Hematopoietic multipotent progenitor cell treated with erythropoietin and hydrocortisone succinate and interleukin-3 and kit ligand, for 8 days (in vitro differentiated cells): ENCODE measurements at places on chromosomes 4 and X.

DNA sequence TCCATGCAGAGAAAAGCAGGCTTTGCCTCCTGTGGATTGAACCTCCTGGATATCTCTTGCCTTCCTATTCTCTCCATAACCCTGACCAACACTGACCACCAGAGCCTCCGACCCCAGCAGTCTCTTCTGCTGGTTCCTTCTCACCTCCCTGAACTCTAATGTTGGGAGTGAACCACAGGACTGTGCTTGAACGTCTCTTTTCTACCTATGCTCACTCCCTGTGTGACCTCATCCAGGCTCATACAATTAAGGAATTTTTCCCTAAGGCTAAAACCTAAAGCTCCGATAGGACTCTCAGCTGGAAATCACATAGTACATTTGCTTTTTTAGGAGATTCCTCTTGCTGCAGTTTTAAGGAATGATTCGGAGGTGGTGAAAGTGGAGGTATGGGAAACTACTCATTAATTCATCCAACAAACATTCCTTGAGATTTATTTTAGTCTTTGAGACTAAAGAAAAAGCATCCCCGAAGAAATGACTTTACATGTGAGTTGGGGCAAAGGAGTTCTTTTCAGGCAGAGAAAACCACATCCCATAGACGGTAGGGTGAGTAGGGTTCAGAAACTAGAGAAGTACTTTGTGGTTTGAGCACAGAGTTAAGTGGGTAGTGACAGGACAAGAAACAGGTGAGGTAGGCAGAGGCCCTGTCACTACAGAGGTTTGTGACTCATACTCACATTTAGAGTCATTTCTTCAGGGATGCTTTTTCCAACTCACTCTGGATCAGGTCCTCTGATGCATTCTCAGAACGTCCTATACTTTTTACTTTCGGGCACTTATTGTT is 30.8 kb downstream of the NDNF start:
- no peak for DNase-seq

- DNase-seq = no peak
Observed at GRCh38 chr4:6391186-6391851, 81.1 kb downstream of the PPP2R2C start.

GRCh38 chr4:42480717-42481116 is 83.4 kb downstream of the SHISA3 start:
- no peak for DNase-seq

DNA sequence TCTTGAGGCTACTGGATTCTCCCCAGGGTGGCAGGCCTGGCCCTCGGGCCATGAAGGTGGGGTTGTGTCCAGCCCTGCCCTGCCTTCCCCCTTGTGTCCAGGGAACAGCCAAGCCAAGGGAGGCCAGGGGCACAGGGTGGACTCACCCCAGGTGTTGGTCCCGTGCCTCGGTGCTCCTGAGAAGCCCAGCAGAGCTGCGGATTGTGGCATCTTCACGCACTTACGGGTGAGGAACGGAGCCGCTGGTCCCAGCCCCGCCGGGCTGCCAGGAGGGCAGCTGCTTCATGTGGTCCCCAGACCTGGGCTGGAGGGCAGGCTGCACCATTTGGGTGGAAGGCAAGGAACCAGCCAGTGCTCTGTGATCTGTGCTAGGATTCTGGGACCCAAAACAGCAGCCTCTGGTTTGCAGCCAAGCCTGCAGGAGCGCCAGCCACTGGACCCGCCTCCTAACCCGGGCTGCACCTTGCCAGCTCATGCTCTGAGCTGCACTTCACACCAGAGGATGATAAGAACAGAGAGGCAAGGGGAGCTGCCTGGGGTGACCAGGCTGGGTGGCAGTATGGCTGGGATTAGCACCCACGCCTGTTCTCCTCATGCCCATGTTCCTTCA is 36.1 kb upstream of the HMX1 start:
- DNase-seq = no peak

DNA sequence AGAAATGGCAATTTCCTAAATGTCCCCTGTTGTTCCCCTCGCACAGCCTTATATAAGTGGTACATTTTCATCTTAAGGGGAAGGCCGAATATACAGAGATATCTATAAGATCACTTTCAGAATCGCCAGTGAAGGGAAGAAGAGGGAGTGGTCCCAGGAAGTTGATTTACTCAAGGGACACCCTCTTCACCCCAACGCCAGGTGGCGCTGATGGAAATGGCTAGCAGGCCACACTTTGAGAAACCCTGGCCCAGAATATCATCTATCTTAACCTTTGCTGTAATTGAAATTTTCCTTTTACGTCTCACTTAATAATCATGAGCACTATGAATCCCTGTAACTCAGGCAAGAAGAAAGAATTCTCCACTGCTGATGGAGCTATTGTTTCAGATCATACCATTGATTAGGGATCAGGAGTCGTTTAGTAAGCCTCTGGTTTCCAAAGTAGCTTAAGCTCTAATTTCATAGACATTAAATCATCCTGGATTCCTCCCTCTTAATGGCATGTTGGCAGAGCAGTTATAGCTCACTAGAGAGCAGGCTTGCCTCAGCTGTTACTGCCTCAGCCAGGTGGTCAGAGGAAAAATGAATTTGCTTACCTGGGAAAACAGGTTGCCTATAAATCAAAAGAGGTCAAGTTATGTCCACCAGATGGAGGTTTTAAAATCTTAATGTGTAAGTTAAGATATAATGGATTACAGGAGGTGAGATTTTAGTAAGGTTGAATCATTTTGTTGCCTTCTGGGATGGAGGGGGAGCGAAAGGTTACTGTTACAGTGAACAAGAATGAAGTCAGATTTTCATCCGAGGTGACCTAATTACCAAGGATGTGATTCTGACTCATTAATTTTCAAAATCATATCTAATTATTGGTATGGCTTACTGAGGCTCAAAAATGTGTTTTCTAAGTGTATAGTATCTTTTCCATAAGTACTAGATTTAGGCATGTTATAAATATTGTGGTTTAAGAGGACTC is 941.2 kb upstream of the TENM3 start:
- DNase-seq = peak; percentile 52

DNA sequence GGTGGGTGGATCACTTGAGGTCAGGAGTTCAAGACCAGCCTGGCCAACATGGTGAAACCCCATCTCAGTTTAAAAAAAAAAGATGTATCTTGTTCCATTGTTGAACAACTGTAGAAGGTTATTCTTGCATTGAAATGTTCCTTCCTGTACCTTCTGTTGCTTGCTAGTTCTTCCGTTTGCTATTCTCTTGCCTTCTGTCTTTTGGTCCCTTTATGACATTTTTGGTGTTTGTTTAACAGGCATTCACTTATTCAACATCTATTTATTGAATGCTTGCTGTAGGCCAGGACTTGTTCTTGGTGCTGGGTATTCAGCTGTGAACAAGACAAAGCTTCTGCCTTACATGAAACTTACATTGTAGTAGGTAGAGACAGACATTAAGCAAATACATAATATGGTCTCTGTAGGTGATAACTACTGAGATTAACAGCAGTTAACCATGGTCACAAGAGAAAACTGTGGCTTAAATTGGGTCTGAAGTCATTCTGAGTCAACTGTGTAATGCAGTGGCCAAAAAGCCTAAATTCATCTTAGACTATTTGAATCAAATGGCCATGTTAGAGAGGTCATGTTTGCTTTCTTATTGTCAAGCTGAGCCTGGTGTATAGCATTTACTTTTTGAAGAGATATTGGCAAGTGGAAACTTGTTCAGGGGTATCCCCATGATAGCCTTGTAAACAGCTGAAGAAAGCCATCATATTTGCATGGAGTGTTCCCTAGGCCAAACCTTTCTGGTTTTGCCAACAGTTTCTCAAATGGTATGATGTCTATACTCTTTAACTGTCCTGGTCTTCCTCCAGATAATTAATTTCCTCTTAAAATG is 35.6 kb downstream of the GAB1 start:
- no peak for DNase-seq

- DNase-seq = no peak
Observed at GRCh38 chr4:155535802-155536454, 130.7 kb upstream of the GUCY1A1 start.

GRCh38 chrX:39158801-39159657 is 357.8 kb downstream of the MID1IP1 start:
- peak; percentile 38 for DNase-seq

DNA sequence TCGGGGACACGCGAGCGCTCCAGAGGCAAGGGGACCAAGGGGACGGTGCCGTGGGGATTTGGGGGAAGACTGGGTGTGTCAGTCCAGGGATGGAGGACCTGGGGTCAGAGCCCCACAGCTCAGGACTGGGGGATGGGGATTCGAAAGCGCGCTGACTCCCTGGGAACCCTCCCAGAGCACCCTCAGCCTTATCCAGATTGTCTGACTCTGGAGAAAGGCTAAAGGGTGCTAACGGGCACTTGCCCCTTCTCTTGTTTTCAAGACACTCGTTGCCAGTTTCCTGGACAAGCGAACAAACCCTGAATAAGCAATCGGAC is 1.1 kb downstream of the DOCK11 start:
- DNase-seq = no peak

DNA sequence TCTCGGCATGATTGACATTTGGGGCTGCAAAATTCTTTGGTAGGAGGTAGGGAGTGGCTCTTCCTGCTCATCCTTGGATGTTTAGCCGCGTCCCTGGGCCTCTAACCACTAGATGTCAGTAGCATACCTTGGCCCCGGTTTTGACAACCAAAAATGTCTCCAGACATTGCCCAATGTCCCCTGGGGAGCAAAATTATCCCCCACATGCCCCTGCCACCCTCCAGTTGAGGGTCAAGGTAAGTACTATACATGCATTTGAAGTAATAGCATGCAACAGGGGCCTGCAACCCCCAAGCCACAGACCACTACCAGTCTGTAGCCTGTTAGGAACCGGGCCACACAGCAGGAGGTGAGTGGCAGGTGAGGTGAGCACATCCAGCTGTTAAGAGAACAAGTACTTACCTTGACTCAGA is 17.6 kb upstream of the KIAA1210 start:
- peak; percentile 1 for DNase-seq

DNA sequence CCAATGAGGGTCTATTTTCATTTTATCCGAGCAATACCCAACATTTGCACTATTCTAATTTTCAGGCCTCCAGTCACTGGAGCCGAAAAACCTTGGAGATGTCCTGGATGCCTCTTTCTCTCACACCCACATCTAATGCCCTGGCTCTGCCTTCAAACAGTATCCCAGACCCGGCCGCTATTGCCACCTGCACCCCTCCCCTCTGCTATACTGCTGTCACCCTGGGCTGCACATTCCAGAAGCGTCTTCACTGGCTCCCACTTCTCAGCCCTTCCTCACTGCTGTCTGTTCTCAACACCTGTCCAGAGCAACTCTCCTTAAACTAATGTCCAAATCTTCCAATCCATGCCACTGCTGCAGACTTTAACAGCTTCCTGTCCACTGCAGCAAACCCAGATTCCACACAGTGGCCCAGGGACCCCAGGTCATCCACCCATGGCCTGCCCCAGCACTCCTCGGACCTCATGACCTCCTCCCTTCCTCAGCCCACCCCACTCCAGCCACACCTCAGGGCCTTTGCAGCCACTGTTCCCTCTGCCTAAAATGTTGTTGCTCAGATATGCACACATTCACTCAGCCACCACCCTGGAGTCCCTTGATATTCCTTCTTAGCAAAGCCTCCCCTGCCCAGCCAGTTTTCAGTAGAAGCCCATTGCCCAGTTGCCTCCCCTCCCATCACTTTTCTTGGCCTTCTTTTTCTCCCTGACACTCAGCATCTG is 30.5 kb upstream of the PPP2R2C start:
- no peak for DNase-seq

- DNase-seq = no peak
Observed at GRCh38 chrX:151973060-151973661, 1.3 kb downstream of the GABRE start.

- no peak for DNase-seq
Observed at GRCh38 chrX:10106806-10107205, 50.0 kb upstream of the CLCN4 start.

- DNase-seq = no peak
Observed at GRCh38 chr4:131348263-131348662, 1800.8 kb upstream of the PCDH10 start.

- no peak for DNase-seq
Observed at GRCh38 chr4:151287409-151287808, 10.4 kb downstream of the PRSS48 start.

DNA sequence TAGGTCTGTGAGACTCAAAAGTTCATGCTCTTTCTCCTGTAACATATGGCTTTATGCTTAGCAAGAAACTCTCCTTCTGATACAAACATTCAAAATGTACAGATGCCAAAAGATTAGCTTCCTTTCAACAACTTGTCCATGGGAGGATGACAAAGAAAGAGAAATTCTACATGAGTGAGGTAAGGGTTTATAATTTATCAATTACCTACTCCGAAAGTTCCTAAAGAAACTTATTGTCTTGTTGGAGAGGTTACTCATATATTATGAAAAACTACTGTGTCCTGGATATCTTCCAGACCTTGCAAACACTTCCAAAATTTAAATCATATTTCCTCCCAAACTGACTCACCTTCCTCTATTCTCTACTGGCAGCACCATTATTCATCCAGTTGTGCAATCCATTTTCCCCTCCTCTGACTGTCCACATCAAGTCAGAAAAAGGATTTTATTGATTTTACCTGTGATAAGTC is 65.1 kb downstream of the ENPEP start:
- no peak for DNase-seq

- DNase-seq = peak; percentile 57
Observed at GRCh38 chrX:39619182-39620009, 478.4 kb downstream of the BCOR start.

- peak; percentile 54 for DNase-seq
Observed at GRCh38 chr4:124334119-124334518, 378.4 kb downstream of the ANKRD50 start.

DNA sequence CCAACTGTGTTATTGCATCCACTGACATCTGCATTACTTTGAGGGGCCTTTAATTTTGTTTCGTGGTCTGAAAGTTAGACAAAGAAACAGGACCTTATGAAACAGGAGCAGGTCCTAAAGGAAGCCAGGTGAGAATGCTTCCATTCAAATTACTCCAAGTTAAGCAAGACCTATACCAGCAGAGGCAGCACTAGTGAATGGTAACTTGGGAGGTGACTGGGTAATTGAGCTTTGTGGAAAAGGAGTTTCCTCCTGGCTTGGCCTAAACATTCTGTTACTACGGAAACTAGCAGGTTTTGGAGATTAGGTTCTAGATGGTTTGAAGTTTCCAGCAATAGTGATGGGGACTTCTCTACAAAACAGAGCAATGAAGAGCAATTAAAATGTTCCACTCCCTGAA is 173.5 kb downstream of the NKX6-1 start:
- no peak for DNase-seq

- no peak for DNase-seq
Observed at GRCh38 chr4:1212546-1213335, 36.2 kb downstream of the CTBP1 start.
